ENCODE measurements at places on chromosomes 2 and 18.

DNA sequence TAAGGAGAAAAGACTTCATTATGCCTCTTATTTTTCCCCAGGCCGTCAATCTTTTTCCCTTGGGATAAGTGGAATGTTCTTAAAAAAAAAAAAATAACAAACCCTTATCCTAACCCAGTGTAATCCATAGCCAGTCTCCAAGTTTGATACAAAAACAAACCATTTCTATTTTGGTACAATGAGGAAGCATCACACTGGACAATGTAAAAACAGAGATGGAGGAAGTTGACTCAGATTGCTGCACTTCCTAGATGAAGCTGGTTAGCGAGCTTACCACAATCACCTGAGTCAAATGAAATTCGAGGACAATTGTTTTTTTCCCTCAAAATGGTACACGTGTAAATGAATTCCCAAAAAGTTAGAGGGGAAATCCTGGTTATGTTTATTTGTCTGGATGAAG lies 259.7 kb downstream of the TCF4 start:
- peak; percentile 84 for DNase-seq

DNA sequence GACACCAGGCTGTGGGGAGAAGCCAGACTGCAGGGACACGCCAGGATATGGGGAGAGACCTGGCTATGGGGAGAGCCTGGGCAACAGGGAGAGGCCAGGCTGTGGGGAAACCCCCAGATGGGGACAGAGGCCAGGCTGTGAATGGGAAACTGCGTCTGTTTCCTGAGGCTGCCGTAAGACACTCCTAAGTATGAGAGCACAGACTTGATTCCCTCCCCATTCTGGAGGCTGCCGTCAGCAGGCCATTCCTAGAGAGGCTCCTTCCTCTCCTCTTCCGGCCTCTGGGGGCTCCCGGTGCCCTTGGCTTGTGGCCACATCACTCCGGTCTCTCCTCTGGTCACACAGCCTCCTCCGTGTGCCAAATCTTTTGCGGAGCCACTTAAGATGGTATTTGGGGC lies 32.3 kb downstream of the ADI1 start:
- DNase-seq: no peak

- no peak for DNase-seq
Observed at GRCh38 chr2:73269686-73270465, 14.4 kb downstream of the FBXO41 start.

- DNase-seq: no peak
Observed at GRCh38 chr2:237617587-237617982, 9.8 kb upstream of the LRRFIP1 start.

GRCh38 chr2:143840601-143841000 lies 679.3 kb downstream of the ZEB2 start:
- DNase-seq: no peak

Measured in EH (cell line).